Hepatic stellate cell (primary cell): ENCODE measurements at places on chromosomes 6 and 20.

DNA sequence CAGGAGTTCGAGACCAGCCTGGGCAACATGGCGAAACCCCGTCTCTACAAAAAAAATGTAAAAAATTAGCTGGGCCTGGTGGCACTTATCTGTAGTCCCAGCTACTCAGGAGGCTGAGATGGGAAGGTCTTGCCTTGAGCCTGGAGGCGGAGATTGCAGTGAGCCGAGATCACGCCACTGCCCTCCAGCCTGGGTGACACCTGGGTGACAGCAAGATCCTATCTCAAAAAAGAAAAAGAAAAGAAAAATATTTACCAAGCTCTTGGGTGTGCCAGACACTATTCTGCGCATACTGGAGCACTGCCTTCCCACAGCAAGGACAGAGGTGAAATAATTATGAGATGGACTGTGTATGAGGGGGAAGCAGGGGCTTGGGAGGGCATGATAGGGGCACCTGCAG, 19.6 kb downstream of the POFUT1 start:
- no peak for DNase-seq

GRCh38 chr20:44288252-44288651, 22.8 kb downstream of the FITM2 start:
- DNase-seq, result no peak

- no peak for DNase-seq
Observed at GRCh38 chr20:32566379-32567374, 18.5 kb downstream of the NOL4L start.

DNA sequence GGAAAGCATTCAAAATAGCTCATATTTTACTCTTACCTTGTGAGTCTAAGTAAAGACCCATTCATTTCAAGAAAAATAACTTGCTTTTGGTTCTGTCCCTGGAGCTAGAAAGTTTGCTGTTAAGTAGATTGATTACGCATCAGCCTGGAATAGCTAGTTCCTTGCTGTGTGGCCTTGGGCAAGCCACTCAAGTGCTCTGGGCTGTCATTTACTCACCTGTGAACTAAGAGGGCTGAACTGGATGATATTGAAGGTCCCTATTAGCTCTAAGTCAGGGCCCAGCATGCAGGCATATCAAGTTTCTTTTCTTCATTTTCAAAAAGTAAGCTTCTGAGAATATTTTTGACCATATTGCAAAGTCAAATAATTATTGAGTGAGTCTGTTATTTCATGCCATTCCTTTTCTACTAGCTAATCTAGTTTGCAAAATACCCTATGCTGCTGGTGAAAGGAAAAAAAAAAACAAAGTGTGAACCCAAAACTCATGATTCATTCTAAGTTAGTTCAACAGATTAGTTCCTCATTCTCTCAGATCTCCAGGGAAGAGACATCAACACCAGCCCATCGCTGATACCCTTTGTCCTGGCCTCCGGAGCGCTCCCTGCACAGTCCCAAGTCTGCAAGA, 106.5 kb upstream of the GMDS start:
- peak; percentile 36 for DNase-seq

- DNase-seq, result no peak
Observed at GRCh38 chr6:16769131-16769985, 8.1 kb upstream of the ATXN1 start.

GRCh38 chr6:2020909-2021308, 224.5 kb downstream of the GMDS start:
- no peak for DNase-seq

DNA sequence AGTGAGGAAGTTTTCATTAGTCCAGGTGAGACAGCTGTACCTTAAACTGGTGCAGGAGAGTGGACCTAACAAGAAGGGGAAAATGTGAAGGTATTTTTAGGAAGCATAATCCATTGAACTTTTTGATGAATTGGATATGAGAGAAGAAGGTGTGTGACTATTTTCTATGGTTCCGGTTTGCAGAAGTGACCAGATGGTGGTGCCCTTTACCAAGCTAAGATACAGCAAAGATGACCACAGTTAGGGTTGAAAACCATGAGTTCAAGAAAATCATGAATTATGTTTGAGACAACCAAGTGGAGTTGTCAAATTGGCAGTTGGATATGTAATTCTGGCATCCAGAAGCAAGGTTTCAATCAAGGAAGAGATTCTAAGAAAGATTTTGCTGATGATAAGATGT, 61.9 kb upstream of the NRSN1 start:
- no peak for DNase-seq

- no peak for DNase-seq
Observed at GRCh38 chr6:155442562-155442961, 13.1 kb downstream of the NOX3 start.

- no peak for DNase-seq
Observed at GRCh38 chr6:122647765-122648164, 37.6 kb downstream of the PKIB start.

DNA sequence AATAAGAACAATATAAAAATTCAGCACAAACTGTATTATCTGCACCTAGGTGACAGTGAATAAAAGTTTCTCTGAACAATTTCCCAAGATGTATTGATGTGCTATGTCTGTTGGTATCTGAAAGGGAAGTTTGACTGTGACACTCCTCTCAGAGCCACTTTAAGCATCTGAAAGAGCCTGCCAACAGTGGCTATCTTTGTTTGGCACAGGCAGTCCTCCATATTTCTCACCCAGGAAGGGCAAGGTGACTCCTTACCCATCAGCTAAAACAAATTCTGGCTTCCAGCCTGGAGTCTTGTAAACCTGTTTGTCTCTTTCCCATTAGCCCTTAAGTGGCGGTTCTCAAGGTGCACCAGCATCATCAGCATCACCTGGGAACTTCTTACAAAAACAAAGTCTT, 122.4 kb upstream of the VGLL2 start:
- no peak for DNase-seq

GRCh38 chr6:104428184-104428583, 431.5 kb downstream of the HACE1 start:
- no peak for DNase-seq

- no peak for DNase-seq
Observed at GRCh38 chr6:46730921-46731461, 4.2 kb downstream of the PLA2G7 start.

GRCh38 chr6:16431106-16431505, 192.7 kb downstream of the GMPR start:
- DNase-seq, result no peak

DNA sequence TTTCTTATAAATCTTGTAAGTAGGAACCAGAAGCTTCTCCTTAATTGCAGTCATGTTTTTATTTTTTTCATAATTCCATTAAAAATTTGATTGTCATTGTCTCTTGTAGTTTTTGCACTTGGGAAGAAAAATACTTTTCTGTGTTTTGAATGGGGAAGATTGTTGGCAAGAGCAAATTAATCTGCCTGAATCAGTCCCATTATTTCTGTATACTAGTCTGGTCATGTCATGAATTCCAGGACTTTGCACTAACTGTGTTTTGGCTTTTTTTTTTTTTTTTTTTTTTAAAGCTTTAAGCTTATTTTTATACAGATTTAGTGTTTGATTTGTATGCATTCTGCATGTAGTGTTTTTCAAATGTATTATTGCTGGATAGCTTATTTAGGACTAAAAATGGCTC, 47.6 kb downstream of the RALGAPB start:
- DNase-seq, result no peak

DNA sequence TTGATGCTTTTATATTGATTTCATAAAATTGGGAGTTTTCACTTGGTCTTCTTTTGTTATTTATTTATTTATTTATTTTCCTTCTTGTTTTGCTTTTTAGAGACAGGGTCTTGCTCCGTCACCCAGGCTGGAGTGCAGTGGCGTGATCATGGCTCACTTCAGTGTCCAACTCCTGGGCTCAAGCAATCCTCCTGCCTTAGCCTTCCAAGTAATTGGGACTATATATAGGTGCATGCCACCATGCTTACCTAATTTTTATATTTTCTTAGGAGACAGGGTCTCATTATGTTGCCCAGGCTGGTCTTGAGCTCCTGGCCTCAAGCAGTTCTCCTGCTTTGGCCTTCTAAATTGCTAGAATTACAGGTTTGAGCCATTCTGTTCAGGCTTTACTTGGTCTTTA, 38.3 kb upstream of the MYLK2 start:
- DNase-seq, result no peak

GRCh38 chr6:2523061-2523460, 227.7 kb downstream of the MYLK4 start:
- DNase-seq, result no peak

DNA sequence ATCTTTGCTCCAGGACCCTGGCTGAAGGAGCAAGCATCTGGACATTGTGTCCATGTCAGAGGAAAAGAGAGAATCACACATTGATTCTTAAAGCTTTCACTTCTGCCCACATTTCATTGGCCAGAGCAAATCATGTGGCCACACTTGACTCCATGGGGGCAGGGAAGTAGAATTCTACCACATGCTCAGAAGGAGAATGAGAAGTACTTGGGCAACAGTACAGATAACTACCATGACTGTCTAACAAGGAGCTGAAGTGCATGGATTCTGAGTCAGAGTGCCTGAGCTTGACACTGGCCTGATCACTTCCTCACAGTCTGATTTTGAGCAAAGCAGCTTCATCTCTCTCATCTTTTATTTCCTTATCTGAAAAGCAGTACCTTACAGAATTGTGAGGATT, 38.6 kb downstream of the GHRH start:
- DNase-seq, result peak; percentile 70

DNA sequence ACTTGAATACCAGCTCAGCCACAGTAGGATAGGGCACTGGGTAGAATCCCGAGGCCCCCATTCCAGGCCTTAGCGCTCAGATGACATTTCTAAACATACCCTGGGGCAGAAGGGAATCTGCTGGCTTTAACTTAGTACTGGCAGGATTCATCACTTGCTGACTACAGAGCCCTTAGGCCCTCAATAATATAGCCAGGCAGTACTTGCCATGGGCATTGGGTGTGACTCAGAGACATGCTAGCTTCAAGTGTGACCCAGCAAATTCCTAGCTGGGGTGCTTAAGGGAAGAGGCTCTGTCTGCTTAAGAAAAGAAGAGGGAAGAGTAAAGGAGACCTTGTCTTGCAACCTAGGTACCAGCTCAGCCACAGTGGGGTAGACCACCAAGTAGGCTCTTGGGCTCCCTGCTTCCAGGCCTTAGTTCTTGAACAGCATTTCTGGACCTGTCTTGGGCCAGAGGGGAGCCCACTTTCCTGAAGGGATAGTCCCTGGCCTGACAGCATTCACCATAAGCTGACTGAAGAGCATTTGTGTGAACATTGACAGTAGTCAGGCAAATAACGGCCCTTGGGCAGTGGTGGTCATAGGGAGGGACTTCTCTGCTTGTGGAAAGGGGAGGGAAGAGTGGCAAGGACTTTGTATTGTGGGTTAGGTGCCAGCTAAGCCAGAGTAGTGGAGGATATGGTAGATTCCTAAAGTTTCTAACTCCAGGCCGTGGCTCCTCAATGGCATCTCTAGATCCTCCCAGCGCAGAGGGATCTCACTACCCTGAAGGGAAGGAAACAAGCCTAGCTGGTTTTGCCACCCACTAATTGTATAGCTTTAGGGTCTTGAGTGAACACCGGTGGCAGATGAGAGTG, 48.5 kb upstream of the HACE1 start:
- DNase-seq, result no peak

DNA sequence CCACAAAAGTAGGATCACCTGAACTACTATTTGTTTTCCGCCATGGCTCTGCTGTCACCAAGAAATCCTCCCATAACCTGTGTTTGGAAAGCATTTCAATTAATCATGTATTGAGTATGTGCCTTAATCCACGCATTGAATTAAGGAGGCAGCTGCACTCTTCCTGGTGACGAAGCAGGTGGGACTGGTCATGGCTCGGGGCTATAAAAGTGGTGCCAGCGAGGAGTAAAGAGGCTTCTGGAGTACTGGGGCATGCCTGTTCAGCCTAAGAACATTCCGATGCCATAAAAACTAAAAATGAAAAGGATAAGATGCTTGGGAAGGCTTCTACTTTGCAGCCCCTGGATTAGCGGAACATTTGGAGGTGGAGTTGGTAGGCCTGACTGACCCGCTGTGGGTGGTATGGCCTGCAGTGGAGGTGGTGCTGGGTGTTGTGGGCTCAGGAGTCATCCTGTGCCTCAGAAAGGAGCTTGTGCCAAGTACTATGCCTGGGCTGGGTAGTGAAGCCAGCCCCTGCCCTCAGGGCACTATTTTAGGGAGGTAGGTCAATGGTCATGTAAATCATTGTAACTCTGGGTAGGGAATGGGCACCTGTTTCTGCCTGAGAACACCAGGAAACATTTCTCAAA, 110.5 kb downstream of the B3GAT2 start:
- no peak for DNase-seq

- DNase-seq, result no peak
Observed at GRCh38 chr6:13281686-13282085, 46.7 kb downstream of the TBC1D7 start.

GRCh38 chr20:63567386-63568169, 6.5 kb downstream of the HELZ2 start:
- no peak for DNase-seq

- peak; percentile 50 for DNase-seq
Observed at GRCh38 chr20:4089756-4090487, 74.6 kb upstream of the RNF24 start.

DNA sequence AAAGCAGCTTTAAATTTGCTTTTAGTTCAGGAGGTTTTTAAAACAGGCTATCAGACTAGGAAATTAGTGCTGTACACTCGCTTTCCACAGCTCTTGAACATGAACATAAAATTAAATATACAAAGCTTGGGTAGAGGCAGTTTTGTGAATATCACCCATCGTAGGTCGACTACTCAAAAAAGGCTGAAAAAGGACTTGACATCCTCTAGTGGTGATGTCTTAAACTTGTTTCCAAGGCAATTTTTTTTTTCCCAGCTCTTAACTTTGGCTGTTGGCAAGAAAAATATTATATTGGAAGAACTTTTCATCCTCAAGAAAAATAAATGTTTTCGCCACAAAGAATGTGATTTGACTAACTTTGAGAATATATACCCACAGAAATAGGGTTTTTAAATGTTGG, 2.9 kb downstream of the MAP7 start:
- peak; percentile 34 for DNase-seq

GRCh38 chr6:2765896-2766766, 938 bp downstream of the WRNIP1 start:
- peak; percentile 68 for DNase-seq

- no peak for DNase-seq
Observed at GRCh38 chr6:126955621-126956020, 162.8 kb upstream of the RSPO3 start.

- DNase-seq, result peak; percentile 91
Observed at GRCh38 chr6:29627755-29628418, 5.1 kb downstream of the GABBR1 start.

- DNase-seq, result no peak
Observed at GRCh38 chr6:66068907-66069306, 361.9 kb upstream of the EYS start.

GRCh38 chr20:24867556-24867955, 81.5 kb upstream of the CST7 start:
- DNase-seq, result no peak
